Iris pigment epithelial cell (primary cell): ENCODE measurements at places on chromosomes 5 and 9.

GRCh38 chr5:112724901-112725300, 12.8 kb upstream of the APC start:
- no peak for DNase-seq

DNA sequence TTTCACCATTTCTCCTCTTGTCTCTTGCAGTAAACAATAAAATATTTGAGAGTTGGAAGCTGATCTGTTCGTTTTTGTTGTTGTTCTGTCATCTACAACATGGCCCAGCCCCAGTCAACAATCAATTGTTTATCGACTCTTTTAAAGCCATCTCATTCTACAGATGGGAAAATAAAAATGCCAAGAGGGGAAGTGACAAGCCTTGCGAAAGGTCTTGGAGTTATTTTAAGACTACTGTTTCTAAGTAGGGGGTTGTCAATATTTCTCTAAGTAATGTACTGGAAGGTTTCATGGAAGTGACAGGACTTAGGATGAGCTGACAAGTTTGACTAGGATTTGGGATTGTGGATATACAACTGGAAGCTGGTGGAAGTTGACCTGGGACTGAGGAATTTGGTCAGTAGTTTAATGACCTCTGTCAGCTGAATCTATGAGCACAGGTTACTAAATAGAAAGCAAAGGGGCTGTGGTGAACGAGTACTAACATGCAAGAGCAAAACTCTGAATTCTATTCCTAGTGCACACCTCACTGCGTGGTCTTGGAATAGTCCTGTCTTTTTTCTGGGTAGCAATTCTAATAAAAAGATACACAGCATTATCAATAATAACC, 57.5 kb upstream of the ADRB2 start:
- DNase-seq: no peak

DNA sequence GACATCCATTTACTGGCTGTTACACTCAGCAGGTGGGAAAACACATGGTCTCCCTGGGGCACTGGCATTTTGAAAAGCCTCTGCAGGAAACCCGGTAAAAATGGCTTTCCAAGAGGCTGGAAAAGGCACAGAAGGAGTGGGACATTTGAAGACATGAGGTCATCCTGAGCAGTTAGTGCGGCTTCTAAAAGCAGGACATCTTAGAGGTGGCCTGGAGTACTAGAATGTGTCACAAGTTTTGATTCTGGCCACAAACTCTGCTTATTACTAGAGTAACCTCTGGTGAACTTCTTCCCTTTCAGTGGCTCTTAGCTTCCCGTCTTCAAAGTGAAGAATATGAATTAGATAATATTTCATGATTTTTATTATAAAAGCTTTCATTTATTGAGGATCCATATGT, 423.0 kb upstream of the BRINP1 start:
- DNase-seq: no peak

GRCh38 chr5:150131978-150132694, 23.5 kb downstream of the PDGFRB start:
- DNase-seq: no peak

DNA sequence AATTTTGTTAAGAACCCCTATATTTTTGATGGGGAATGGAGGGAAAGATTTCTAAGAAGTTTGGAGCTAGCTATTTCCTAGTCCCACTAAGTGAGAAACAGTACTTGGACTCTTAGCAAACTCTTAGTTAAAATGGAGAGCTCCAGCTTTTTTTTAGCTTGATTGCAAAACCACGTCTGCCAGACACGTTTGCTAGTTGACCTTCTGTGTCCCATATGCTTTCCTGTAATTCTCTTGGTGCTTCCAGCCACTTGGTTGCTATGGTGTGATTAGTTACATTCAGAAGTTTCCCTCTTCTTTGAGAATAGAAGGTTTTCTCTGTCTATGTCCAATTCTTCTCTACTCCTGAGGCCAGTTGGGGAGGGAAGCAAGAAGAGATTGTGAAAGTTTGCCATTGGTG, 417.0 kb upstream of the TLE4 start:
- peak; percentile 45 for DNase-seq

DNA sequence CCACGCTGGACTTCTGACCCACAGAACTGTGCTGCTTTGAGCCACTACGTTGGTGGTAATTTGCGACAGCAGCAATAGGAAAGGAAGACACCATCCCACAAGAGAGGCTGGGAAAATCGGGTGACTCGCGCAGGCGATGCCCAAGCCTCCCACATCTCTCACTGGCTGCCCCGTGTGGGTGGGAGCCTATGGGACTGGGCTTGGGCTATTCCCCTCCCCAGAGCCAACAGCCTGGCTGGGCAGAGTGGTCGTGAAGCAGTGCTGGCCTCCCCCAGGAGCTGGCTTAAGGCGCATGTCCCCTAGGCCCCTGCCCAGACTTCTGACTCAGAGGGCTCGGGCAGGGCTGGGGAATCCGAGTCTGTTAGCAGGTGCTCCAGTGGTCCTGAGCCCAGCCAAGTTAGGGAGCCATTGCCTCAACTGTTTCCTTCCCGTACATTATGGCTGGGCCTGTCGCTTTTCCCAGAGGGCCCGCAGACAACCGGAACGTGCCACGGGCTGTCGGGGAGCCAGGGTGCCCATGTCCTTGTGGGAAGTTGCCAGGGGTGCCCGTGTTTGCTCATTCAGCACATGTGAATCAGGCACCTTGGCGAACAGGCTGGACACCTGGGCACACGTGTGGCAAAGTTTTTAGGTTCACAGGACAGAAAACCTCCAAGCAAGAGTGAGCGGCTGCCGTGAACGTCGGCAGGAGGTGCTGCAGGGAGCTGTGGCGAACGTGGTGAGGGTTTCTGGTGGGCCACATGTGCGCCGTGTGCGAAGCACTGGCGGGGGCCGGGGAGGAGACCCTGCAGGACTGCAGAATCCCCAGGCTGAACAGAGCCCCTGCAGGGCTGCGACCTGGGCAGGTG, 7.0 kb upstream of the RASGEF1C start:
- no peak for DNase-seq
